ENCODE measurements at places on chromosomes 2 and 18.

- DNase-seq: no peak
Observed at GRCh38 chr2:104249629-104250028, 604.3 kb upstream of the POU3F3 start.

DNA sequence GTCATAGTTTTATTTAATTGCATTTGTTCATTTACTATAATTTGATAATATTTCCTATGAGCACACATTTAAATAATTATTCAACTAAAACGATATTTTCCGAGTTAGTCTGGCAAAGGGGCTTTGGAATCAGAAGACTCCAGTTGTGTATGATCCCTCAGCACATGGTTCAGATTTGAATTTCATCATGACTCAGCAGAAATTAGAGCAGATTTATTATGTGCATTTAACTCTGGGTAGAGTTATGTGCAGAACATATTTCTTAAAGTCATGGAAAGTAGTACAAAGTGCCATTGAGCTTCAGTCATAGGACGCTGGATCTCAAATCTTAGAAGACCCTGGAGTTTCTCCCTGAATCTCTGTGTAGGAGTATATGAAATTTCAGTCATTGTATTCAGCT is 106.7 kb downstream of the ADCYAP1 start:
- no peak for DNase-seq

GRCh38 chr18:45525301-45525700 is 90.0 kb upstream of the SLC14A2 start:
- no peak for DNase-seq

DNA sequence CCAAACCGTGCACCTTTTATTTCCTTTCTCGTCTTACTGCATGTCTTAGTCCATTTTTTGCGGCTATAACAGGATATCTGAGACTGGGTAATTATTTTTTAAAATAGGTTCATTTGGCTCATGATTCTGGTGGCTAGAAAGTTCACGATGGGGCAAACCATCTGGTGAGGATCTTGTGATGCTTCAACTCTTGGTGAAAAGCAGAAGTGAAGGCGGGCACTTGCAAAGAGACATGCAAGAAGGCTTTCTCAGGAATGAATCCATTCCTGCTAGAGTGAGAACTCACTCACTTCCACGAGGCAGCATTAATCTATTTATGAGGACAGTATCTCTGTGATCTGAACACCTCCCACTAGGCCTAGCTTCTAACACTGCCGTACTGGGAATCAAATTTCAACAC is 327.1 kb upstream of the RBMS1 start:
- DNase-seq: no peak

DNA sequence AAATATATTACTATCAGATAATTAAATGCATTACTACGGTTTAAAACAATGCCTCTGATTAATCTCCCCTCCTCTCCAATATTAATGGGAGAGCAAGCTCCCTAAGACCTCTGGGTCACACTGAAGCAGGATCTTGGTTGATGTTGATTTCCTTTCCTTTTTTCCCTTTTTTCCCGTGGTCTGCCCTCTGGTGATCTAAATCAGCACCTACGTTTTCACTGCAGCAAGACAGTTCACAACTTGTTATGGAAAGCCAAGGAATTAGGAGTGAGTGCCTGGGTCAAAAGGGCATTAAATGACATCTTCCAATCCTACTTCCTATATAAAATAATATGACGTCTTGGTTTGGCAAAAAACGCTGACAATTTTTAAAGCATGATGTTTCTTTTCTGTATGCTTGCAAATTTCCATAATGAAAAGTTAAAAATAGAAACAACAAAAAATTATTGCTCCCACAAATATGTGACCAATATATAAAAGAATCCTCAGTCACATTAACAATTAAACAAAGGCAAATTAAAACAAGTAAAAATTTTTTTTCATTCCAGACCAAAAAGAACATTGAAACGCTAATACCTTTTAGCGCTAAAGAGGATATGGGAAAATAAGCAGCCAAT is 7.9 kb upstream of the CFAP36 start:
- peak; percentile 28 for DNase-seq

GRCh38 chr2:200188876-200189275 is 117.6 kb upstream of the SPATS2L start:
- DNase-seq: no peak

DNA sequence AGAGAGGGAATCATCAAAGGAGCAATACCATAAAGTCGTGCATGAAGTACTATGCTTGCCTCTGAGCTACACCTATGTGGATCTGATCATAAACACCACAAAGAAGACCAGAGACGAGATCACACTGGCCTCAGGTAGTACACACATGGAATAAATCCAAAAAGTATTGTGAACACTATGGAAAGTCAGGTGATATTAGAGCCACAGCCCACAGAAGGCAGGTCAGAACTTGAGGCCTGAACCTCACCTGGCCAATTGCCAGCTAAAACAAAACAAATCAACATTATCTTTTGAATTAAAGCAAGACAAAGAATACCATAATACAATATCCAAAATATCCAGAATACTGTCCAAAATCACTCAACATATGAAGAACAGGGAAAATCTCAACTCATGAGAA is 371.1 kb downstream of the NCKAP5 start:
- DNase-seq: no peak

- DNase-seq: no peak
Observed at GRCh38 chr2:59754011-59754735, 799.3 kb downstream of the BCL11A start.

GRCh38 chr2:224040753-224041152 is 1.7 kb upstream of the SERPINE2 start:
- DNase-seq: no peak

GRCh38 chr18:58104096-58104495 is 60.1 kb downstream of the NEDD4L start:
- DNase-seq: no peak

GRCh38 chr2:26982102-26982742 is 11.8 kb downstream of the MAPRE3 start:
- no peak for DNase-seq

DNA sequence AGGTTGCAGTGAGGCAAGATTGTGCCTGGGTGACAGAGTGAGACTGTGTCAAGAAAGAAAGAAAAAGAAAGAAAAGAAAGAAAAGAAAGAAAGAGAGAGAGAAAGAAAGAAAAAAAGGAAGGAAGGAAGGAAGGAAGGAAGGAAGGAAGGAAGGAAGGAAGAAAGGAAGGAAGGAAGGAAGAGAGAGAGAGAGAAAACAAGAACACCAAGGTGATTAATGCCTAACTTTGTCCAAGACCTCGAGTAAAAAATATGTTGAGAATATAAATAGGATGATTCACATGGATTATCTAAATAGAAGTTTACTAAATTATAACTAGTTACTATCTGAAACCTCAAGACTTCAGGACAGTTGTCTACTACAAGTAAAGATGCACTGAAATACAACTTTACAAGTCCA is 7.2 kb downstream of the PECR start:
- no peak for DNase-seq

GRCh38 chr2:217870528-217871011 is 132.2 kb downstream of the TNS1 start:
- DNase-seq: no peak

DNA sequence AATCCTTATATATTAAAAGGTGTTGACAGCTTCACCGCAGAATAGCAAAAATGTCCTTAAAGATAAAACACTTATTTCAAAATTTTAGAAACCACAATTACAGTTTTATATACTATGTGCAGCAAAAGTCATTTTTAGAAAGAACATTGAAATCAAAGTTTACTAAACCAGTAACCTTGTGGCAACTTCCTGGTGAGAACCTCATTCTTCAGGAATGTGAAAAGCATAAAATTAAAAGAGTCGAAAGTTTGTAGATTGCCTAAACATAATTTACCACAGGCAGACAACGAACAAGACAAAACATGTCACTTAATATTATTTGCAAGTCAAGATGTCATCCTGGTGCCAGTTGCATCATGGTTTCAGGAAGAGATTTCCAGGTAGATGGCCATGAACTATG is 108.3 kb upstream of the NRP2 start:
- no peak for DNase-seq

DNA sequence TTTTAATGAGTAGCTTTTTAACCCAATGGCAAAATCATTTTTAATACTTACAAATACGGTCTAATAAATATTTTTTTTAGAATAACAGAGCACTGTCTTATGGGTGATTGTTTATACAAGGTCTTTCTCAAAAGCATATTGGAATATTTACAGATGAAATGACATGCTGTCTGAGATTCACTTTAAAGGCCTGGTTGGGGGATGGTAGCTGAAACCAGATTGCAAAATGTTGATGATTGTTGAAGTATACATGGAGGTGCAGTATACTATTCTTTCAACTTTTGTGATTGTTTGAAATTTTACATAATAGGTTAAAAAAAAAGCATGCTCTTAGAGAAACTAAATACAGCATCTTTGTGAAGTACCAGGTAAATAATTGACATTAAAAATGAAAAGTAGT is 111.2 kb downstream of the FMNL2 start:
- no peak for DNase-seq
